ENCODE measurements at places on chromosomes 1 and 21. TPM values are rescaled to one million over a fixed set of nuclear protein-coding genes. Genes with fewer than 3 reads are reported as not detected.

- DNase-seq = no peak
These were observed 12.5 kb downstream of the NID1 start for GRCh38 chr1:236052232-236052993.

- no peak for DNase-seq
These were observed 217.0 kb upstream of the FAM78B start for GRCh38 chr1:166383635-166384346.

DNA sequence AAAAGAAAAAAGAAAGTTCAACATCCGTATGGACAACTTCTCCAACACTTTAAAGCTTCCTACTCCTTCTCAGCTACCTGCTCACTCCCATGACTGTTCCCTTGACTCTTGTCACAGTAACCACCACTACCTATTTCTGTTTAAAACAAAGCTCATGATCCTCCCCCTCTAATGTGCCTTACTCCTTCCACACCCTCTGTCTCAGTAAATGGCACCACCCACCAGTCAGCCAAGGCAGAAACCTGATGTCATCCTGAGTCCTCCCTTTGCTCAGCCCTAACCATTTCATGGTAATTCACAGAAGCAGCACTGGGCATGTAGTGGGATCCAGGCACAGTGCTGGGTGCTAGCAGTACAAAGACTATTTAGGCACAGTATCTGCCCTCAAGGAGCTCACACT is 63.0 kb upstream of the PPM1J start:
- no peak for DNase-seq

DNA sequence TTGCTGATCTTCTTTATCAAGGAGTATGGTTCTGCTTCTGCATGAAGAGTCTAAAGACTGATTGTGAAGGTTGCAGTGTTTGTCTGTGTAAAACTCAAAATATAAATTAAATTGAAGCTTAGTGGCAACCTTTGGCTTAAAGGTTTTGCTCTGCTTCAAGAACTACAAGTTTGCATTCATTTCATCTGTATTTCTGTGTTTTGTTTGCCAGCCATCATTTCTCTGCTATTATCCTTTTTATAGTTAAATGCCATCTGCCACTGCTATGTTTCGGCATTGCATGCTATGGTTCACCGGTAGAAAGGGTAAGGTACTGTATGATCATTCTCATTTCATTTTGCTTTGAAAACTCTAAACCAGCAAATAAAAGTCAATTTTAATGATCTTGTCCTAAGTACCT is 52.9 kb downstream of the OSBPL9 start:
- DNase-seq = peak; percentile 60

DNA sequence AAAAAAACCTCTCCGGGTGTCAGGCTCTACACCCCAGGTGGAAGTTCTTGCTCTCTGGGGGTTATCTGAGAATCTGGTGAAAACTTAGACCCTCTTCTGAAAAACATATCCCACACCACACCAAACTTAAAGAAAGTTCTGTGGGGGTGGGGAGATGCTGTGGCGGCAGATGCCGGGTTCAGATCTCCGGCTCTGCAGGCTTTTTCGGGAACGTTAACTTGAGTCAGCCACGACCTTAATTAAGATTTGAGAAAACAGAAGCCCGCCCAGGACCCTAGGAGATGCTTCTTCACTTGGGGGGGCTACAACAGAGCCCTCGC is 2.3 kb downstream of the RCC2 start:
- peak; percentile 41 for DNase-seq

GRCh38 chr1:225806249-225806648 is 3.7 kb upstream of the EPHX1 start:
- no peak for DNase-seq

- DNase-seq = no peak
These were observed 157.3 kb downstream of the PEX14 start for GRCh38 chr1:10631811-10632593.

DNA sequence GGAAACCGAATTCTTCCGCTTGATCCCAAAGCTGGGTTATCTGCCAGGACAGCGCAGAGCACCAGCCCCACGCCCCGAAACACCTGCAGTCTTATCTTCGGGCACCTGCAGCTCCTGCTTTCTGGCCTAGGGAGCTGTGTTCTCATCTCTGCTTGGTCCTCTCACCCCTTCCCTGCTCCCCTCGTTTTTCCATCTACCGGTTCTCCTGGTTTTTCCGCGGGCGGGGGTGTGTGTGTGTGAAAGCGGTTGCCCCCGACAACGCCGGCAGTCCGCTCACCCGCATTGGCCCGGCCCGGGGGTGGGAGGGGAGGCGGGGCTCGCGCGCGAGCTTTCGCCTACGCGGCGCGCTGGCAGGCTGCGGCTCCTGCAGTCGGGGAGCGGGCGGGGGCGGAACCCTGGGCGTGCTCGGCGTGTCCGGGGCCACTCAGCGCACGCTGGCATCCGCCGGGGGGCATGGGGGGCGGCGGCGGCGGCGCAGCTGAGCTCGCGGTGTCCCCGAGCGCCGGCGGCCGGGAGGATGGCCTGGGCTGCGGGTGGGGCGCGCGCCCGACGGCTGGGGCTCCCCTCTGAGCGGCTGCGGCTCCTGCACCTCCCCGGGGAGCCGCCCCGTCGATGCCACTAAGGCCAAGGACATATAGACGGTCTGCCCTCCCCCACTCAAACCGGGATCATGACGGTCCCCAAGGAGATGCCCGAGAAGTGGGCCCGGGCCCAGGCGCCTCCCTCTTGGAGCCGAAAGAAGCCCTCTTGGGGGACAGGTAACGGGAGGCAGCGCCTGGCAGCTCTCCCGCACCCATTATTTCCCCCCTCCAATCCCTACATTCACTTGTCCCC is 3.2 kb downstream of the ATP8B2 start:
- peak; percentile 85 for DNase-seq

DNA sequence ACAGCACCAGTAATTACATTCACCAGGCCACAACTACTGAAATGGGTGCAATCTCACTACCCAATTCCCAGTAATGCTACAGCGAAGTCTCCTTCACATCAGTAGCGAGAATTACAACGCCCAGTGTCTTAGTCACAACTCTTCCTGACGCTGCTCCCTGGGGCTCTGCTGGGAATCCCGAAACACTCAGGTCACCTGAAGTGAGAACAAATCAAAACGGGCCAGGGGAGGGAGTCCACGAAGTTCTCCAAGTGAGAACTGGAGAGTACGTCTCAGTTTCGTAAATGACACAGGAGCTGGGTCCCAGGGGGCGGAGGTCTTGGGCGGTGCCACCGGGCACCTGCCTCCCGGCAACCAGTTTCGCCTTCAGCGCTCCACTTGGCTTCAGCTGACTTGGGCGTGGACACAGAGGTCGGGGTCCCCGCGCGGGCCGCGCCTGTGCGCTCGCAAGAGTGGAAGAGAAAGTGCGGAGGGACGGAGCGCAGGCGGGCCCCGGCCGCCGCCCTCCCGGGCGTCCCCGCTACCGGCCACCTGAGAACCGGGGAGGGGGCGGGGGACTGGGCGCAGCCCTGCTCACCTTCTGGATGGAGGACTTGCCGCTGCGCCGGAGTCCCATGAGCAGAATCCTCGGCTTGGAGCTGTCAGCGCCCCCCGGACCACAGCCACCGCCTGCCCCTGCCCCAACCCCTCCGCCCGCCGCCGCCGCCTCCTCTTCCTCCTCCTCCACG is 575 bp downstream of the RRAGC start:
- peak; percentile 23 for DNase-seq

DNA sequence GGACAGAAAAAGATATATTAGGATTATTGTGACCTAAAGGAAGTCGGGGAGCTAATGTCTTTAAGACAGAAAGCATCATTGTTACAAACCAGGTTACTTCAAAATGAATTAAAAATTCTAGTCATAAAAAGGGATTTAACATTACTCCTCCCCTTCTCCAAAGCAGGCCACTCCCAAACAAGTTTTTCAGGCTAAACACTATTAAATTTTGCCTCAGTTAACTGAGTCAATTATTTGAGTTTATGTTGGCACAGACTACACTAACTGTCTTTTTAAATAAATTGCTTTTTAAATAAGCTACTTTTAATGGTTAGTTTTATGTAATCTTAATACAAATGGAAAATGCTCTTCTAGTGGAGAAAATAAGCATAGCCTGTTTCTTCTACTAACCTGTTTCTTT is 395.0 kb upstream of the DUSP10 start:
- no peak for DNase-seq

DNA sequence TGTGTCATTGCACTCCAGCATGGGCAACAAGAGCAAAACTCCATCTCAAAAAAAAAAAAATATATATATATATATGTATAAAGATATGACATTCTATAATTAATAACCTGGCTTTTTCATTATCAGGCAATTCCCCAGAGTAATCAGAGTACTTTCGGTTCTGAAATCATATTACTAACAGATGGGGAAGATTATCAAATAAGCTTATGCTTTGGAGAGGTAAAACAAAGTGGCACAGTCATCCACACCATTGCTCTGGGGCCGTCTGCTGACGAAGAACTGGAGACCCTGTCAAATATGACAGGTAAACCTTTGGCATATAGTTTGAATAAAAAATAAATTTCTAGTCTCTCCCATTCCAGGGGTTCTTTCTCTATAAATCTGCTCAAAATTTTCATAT is 58.5 kb upstream of the SH3GLB1 start:
- no peak for DNase-seq

- DNase-seq = no peak
These were observed 99.8 kb upstream of the C1orf105 start for GRCh38 chr1:172320733-172321132.

DNA sequence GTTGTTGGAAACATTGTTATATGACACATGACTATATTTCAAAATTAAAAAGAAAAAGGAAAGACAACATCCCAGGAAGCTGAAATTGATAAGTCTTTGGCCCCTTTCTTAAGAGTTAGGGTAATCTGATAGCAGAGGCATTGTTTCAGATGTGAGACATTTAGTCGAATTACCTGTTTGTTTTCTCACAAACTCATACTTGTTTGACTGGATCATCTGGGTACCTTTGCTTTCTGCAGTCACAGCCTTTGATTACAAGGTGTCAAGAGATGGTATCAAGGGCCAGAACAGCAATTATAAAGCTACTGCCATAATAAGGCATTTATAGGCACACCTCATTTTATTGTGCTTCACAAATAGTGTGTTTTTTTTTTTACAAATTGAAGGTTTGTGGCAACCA is 136.3 kb downstream of the DUSP10 start:
- DNase-seq = no peak

DNA sequence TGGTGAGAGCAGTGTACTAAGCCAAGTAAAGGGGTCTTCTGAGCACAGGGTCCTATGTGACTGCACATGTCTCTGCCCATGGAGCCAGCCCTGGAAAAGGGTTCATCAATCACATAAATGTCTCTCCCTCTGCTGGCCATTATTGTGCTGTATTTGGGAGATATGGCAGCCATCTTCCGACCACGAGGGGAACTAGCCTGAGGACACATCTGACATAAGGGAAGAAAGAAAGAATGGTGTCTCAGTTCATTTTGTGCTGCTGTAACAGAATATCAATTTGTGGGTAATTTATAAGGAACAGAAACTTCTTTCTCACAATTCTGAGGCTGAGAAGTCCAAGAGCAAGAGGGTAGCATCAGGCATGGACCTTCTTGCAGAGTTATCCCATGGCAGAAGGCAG is 55.1 kb upstream of the GJA5 start:
- no peak for DNase-seq

GRCh38 chr1:15700508-15700907 is 16.4 kb downstream of the PLEKHM2 start:
- no peak for DNase-seq

- DNase-seq = peak; percentile 95
These were observed 214.1 kb upstream of the L1TD1 start for GRCh38 chr1:61980561-61980960.

- DNase-seq = no peak
These were observed 27.2 kb downstream of the WLS start for GRCh38 chr1:68204977-68205630.

- peak; percentile 85 for DNase-seq
These were observed at the start of gene GART for GRCh38 chr21:33541756-33542639. Gene GART (minus strand): TSS chr21:33542117. CDS start chr21:33539315, 2,802 bp downstream.

DNA sequence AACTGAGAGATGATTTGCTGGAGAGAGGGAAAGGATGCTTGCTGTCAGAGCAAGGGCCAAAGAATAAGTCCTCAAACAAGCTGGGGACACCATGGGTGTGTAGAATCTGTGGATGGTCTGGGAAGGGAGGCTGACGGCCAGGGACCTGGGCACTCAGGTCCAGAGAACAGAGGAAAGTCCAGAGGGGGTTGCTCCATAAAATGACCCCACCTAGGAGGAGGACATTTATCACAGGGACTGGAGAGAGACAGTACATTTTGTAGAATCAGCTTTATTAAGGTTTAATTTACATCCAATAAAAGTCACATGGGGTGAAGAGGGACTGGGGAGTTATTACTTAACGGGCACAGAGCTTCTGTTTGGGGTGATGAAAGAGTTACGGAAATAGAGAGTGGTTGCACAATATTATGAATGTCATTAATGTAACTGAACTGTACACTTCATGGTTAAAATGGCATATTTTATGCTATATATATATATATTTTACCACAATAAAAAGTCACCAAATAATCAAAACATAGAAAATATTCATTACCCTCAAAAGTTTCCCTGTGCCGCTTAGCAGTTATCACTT is 73.0 kb upstream of the ABCD3 start:
- DNase-seq = no peak

DNA sequence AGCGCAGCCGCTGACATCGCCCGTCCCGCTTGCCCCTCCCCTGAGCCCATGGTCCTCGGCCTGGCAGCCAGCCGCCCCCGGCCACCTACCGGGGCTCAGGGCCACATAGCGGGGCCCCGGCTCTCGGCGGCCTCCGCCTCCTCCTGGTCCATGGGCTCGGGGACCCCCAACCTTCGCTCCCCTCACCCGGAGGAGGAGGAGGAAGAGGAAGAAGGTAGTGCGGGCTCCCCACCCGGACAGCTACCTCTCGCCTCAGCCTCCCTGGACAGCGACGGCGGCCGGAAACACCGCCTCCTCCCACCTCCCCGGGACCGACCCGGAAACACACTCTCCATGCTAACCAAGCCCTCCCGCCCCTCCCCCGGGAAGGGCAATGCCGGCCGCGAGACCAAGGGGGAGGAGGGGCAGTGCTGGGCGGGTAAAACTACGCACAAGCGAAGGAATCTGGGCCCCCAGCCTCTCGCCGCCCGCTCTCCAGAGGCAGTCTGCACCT is at the start of gene KIAA0319L:
Gene KIAA0319L (minus strand): TSS at position 286 of the 493 bp plus-strand sequence. CDS start 2,912 bp downstream, outside the sequence.
- DNase-seq = peak; percentile 92

GRCh38 chr1:201251411-201251810 is 31.9 kb upstream of the PKP1 start:
- no peak for DNase-seq

The CLIC6 gene
- not detected for total RNA-seq

The NTRK1 gene
- total RNA-seq = 0.81 TPM

The IGSF8 gene
- 11.7 TPM for total RNA-seq

The NCAM2 gene
- total RNA-seq = 5.2 TPM

The ADCY10 gene
- not detected for total RNA-seq

The MMP23B gene
- 1.1 TPM for total RNA-seq

The ARHGEF19 gene
- total RNA-seq = 4.7 TPM

The UBE2G2 gene
- 55.2 TPM for total RNA-seq

The CHI3L2 gene
- total RNA-seq = not detected

The CALML6 gene
- total RNA-seq = not detected

The BSND gene
- not detected for total RNA-seq

Measured in G401 (cell line).